Testis (tissue), 5 donors: ENCODE measurements at places on chromosomes 2 and 18. TPM values are rescaled to one million over a fixed set of nuclear protein-coding genes. Genes with fewer than 3 reads are reported as not detected.

The LYG2 gene
- total RNA-seq, result 0.43 TPM

The UGT1A10 gene
- total RNA-seq, result 0.31 TPM

The SRBD1 gene
- total RNA-seq, result 27.8 TPM

- no peak for DNase-seq
- no peaks in the 10 kb centered on the region for H3K4me1 ChIP-seq
- H3K36me3 ChIP-seq, result no peaks in the 10 kb centered on the region
- H3K27me3 ChIP-seq, result no peaks in the 10 kb centered on the region
- no peak overlapping the region for H3K4me3 ChIP-seq
These were observed 172.0 kb upstream of the SIX3 start for GRCh38 chr2:44769349-44770011.

- no peaks in the 10 kb centered on the region for H3K27me3 ChIP-seq
- no peaks in the 10 kb centered on the region for H3K4me1 ChIP-seq
- no peak overlapping the region for H3K27ac ChIP-seq
These were observed 46.5 kb downstream of the HNRNPLL start for GRCh38 chr2:38556006-38556801.

The UGT1A4 gene
- not detected for total RNA-seq

GRCh38 chr2:17780546-17780945, 26.6 kb downstream of the GEN1 start:
- no peak overlapping the region for H3K27ac ChIP-seq
- H3K4me1 ChIP-seq, result no peaks in the 10 kb centered on the region
- no peak for DNase-seq
- H3K4me3 ChIP-seq, result no peak overlapping the region

GRCh38 chr2:218419630-218420216, 800 bp downstream of the VIL1 start:
- no peaks in the 10 kb centered on the region for H3K36me3 ChIP-seq
- H3K4me3 ChIP-seq, result no peak overlapping the region
- H3K4me1 ChIP-seq, result no peaks in the 10 kb centered on the region
- no peak overlapping the region for H3K27ac ChIP-seq
- H3K27me3 ChIP-seq, result no peaks in the 10 kb centered on the region
- no peak for DNase-seq

DNA sequence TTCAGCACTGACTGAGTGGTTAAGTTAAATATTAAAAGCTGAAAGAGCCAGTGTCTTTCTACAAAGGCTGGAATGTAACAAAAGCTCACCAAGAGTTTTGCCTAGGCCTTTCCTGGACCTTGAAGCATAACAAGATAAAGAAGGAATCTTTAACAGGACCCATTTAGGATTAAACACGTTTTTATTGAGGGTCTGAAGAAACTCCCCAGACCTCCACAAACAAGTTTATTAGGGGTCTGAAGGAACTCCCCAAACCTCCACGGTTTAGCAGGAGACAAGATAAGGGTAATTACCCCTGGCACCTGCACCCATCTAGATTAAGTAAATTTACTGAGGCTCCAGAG, 104.0 kb downstream of the ACAA2 start:
- H3K27me3 ChIP-seq, result no peaks in the 10 kb centered on the region
- no peaks in the 10 kb centered on the region for H3K4me1 ChIP-seq
- DNase-seq, result no peak

GRCh38 chr18:39840406-39840805, 2114.6 kb upstream of the PIK3C3 start:
- peaks cover 14% of the 10 kb centered on the region for H3K4me1 ChIP-seq
- DNase-seq, result peak; percentile 28
- H3K4me3 ChIP-seq, result no peak overlapping the region
- H3K27ac ChIP-seq, result peak overlapping the region; percentile 48
- H3K36me3 ChIP-seq, result no peaks in the 10 kb centered on the region
- no peaks in the 10 kb centered on the region for H3K27me3 ChIP-seq

The MALL gene
- total RNA-seq, result 7.6 TPM
